ENCODE measurements at places on chromosomes 13 and 19.

DNA sequence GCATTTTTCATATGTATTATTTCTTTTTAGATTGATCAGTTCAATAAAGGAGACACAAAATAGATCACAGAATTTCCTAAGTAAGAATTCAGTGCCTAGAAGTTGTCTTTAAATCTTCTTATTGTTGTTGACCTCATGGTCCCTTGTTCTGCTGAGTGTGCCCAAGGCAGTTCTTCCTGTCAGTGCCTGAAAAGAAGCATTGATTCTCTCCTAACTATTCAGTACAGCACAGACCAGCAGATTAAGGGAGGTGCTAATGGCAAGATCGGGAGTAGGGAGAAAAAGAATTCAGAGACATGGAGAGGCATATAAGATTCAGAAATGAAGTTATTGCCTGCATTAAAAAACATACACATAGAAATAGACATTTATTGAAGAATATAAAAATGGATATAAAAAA, 180.5 kb upstream of the PCDH9 start:
- peak; percentile 18 for DNase-seq

DNA sequence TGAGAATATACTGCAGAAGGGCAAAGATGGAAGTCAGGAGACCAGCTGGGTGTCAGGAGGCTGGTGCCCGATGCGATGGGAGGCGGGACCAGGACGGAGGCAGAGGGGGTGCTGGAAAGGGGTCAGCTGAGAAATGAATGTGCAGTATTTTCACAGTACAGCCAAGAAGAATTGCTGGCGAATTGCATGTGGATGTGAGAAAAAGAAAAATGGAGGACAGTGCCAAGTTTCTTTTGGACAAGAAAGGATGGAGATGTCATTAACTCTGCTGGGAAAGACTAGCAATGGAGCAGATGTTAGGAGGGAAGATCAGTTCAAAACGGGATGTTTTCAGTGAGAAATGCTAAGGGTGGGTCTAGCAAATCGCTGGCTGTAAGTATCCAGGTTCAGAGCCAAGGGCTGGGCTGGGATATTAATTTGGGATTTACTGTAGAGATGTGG, 7.0 kb downstream of the CRYL1 start:
- DNase-seq: no peak

- DNase-seq: peak; percentile 11
Observed at GRCh38 chr13:91922969-91923592, 524.7 kb downstream of the GPC5 start.

DNA sequence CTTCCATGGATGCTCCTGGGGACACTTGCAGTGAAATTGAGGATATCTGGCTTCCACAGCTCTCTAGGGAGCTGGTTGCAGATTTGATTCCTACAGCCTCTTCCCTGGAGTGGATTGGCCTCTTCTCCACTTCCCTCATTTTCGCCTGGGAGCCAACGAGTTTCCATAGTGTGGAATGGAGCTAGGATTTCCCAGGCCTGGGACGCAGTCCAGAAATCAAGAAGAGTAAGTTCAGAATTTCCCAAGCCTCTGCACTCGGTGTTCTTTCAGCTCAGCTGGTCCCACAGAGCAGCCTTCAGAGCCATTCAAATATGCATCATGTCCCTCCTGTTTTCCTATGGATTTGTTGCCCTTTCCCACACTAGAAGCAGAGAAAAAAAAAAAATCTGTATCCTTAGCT, 68.2 kb downstream of the RAP2A start:
- peak; percentile 23 for DNase-seq

GRCh38 chr19:3392480-3392879, 26.1 kb downstream of the NFIC start:
- DNase-seq: no peak

Data from choroid plexus epithelial cell (primary cell).